Activated T-cell treated with anti-CD3 and anti-CD28 coated beads for 4 hours (primary cell): ENCODE measurements at places on chromosomes 13 and 19.

- no peak for DNase-seq
Observed at GRCh38 chr13:49210114-49210513, 10.0 kb upstream of the MLNR start.

DNA sequence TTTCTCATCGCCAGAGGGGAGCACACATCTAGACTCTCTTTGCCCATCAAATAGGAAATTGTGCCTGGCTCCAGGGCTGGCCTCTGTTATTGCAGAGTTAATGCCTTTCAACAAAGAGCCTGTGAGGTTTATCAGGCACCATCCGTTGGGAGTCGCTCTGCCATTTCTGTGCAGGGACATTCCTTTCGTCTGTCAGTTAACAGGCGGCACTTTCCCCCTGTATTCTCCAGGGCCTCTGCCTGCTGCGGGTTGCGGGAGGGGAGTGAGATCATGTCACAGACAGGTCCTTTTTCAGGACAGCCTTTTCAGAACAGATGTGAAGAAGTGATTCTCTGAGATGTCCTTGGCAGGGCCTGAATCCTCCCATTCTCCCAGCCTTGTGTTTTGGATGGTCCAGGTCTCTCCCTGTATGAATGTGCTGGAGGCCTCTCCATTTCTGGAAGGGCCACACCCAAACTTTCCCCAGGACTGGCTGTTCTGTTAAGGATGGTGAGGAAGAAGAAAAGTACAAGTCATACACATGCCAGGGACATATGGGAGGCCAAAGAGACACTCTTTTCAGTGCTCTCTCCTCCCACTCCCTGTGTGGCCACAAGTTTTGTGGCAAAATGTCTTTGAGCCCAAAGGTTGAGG, 14.9 kb downstream of the SERP2 start:
- no peak for DNase-seq

DNA sequence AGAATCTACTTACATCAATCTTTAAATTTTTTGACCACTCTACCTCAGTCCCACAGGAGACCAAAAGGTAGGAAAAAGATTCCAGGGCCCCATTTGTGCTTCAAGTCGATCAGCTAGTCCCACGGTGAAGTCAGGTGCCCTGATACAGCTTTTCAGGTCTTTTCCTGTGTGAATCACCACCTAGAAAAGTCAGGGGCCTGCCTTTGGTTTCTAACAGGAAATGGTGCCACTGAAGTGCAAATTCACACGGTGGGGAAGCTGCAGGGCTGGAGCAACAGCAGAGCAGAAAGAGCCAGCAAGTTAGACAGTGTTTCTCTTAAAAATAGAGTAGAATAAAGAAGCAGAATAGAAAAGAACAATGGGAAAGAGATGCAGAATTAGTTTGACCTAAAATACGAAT, 107.5 kb downstream of the KLF12 start:
- peak; percentile 58 for DNase-seq

DNA sequence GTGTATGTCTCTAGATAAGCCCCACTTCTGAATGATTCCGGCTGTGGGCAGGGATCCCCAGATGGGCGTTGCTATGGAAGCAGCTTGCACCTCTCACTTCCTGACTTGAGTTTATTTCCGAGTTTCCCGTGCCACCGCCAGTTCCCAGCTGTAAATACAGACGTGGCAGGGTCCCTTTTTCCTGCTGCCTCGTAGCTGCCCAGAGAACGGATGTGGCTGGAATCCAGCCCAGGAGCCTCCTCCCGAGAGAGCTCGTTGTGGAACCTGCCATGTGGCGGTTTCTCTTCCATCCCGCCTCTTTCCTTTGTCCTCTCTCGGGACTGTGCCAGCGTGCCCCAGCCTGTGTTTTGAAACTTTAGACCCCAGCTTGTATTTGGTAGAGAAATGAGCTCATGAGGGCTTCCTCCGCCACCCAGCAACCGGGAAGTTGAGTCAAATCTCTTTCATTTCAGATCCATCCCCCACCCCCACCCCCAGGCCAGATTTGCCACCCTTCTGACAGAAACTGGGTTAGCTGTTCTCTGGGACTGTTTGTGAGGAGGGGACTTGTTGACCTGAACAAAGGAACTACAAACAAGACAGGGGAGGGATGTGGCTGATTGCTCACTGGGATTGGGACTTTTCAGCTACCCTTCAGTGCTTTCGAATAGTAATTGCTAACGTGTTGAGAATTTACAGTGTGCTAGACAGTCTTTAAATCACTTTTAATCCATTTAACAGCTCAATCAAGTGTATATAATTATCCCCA, 96.6 kb downstream of the SIPA1L3 start:
- no peak for DNase-seq

- DNase-seq, result peak; percentile 53
Observed at GRCh38 chr19:33134571-33135041, 2.7 kb downstream of the WDR88 start.

GRCh38 chr13:30581582-30581981, 36.1 kb upstream of the USPL1 start:
- DNase-seq, result no peak

DNA sequence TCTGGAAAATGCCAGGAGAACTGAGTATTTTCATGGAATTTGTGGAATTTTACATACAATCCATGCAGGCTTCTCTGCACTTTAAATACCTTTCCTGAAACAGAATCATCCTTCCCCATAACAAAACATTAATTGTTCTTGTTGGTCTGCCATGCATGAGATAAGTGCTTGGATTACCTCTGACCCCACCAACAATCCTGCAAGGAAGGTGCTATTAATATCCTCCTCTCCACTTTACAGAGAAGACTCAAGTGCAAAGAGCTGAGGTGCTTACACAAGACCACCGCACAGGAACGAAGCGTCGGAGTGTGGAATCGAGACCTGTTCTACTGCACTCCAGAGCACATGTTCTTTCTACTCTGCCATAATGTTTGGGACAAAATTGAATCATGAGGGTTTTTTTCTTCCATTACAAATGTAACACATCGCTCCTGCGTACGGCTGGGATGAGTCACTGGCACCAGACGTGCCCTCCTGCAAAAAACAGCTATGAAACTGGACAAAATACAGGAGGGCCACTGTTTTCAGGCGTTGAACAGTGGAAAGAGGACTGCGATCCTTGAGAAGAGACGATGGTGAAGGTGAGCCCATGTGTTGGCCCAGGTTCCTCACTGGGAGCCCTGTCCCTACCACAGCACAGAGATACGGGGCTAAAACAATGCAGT, 12.9 kb upstream of the LRRC4B start:
- DNase-seq, result no peak

- no peak for DNase-seq
Observed at GRCh38 chr13:39283072-39283471, 244.8 kb downstream of the NHLRC3 start.

DNA sequence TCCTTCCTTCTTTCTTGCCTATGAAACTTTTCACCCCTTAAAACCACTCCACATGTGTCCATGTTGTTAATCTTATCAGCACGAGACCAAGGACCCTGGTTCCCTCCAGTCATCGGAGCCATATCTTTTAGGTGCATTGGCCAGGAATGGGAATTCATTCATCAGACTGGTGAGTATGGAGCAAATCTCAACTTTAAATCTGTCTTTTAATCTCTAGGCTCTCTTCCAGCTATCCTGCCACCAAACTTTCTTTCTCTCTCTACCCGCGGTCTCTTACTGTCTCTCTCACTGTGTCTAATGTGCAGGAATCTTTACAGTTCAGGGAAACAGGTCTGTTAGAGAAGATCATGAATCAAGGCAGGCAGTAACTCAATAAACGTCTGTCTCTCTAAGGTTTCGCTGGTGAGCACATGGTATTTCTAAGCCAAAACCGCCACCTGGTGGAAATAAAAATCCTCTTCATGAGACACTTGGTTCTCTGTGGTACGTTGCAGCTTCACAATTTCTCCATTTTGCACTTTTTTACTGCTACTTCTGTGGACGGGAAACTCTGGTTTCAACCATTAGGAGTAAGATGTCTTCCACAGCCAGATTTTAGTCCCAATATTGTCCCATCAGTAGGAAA, 16.1 kb downstream of the LGALS16 start:
- DNase-seq, result peak; percentile 27

GRCh38 chr19:30376272-30376671, 4.1 kb downstream of the ZNF536 start:
- no peak for DNase-seq

DNA sequence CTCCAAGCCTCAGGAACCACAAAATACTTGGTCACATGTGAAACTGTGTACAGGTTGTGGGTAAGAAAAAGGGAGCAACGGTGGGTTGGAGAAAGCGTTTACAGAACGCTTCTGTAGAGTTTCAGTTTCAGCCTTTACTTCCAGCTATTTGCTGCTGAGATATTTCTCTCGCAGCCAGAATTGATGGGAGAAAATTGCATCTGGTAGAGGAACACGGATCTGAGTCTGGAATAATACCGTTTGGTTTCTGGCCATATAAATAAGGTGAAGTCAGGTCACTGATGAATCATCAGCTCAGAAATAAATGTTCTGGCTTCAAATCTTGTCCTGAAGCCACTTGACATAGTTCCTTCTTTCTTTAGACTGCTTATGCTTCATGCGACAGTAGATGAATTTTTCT, 20.3 kb upstream of the RFC3 start:
- DNase-seq, result no peak

- DNase-seq, result no peak
Observed at GRCh38 chr19:6677883-6678689, 8.1 kb upstream of the TNFSF14 start.

DNA sequence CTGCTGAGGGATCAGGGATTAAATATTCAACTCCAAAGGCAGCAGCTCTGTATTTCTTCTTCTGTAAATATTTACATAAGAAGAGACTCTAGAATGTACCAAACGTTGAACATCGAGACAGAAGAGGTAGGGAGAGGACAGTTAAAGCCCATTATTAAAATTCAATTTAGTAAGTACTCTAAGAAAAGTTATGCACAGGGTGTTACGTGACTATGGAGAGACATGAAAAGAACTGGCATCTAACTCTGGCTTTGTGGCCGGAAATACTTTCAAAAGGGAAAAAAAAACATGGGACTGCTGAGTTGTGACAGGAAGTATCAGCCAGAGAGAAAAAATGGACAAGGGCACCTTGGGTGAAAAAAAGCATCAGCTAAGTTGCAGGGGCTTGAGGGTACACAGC, 36.7 kb downstream of the LNX2 start:
- no peak for DNase-seq

GRCh38 chr13:51770160-51770559, 33.8 kb downstream of the DHRS12 start:
- no peak for DNase-seq

GRCh38 chr19:19624032-19624570, 3.9 kb downstream of the LPAR2 start:
- DNase-seq, result no peak

DNA sequence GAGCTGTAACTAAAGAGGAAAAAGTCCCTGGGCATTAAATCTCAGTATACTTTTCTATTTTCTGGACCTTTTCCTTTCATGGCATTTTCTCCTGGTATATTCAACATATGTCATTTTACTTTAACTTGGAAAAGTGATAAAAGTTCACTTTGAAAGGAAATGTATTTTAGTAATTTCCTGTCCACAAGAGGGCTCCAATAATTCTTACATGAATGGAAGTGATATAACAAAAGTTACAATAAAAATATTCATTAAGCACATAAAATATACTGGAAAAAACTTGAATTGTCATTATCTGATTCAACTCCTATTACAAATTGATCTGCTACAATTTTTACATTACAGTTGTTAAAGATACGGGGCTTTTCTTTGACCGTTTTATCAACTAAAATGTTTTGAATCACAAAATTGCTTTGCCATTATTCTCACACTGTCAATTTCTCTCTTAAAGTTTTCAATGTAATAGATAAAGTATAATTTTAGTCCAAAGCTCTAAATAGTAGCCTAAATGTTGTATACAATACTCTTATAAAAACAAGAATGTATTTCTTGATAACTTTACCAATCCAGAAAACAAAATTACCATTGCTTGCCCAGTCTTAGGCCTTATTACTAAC, 4.9 kb downstream of the UBL3 start:
- DNase-seq, result no peak

DNA sequence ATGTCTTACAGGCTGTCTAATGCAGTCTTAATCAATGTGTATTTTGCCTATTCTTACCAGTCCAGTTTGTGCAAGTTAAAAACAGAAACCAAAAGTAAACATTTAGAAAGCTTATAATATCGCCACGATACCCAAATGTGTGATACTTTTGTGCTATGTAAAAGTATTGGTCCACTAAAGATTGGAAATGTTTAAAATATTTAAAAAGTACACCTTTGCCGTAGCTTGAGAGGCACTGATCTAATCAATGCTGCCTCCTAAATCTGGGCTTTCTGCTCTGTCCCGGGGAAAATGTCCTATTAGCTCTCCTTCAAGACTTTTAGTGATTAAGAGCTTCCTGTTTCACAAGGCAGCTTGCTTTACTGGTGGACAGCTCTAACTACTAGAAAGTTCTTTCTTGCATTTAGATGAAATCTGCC, 64.7 kb downstream of the DNAJC15 start:
- DNase-seq, result no peak

DNA sequence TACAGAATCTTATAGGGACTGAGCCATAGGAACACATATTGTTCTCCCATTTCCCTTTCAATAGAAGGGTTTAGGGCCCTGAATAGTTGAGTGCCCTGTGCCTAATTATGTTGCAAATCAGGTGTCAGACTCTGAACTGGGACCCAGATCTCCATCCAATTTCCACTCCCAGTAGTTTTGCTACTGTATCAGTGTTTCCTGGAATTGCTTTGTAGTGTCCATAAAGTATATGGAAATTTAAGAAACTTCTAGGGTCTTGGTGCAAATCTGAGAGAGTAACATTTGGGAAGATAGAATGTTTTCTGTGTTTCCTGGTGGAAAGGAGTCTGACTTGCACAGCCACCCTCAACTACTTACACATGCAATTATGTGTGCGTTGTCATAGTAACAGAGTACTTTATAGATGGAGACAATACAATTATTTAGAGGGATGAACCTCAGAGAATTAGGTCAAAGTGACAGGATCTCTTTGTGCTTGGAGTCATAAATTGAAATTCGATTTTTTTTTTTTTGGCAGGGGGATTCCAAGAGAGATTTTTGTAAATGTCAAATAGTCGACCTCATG, 646 bp upstream of the SLC10A2 start:
- no peak for DNase-seq

DNA sequence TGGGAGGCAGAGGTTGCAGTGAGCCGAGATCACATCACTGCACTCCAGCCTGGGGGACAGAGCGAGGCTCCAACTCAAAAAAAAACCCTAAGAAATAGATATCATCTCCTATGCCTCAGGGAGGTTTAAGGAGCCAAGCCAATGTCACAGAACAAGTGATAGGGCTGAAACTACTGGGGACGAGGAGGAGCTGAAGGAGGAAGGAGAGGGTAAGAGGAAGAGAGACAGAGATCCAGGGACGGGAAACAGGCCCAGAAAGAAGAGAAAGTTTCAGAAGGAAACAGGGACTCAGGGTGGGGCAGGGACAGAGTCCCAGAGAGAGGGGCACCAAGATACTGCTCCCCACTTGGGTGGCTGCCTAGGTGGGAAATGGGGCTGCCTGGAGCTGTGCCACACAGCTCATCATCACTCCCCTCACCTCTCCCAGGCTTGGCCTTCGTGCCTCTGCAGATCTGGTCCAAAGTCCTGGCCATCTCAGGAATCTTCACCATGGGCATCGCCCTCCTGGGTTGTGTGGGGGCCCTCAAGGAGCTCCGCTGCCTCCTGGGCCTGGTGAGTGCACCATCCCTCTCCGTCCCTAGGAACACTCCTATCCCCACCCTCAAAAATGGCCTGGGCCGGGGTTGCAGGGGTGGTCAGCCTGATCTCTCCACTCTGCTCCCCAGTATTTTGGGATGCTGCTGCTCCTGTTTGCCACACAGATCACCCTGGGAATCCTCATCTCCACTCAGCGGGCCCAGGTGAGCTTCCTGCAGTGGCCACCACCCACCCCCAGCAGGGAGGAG, 1.5 kb downstream of the CD37 start:
- DNase-seq, result no peak

GRCh38 chr19:21707065-21707464, 60.3 kb downstream of the ZNF100 start:
- DNase-seq, result no peak
